ENCODE measurements at places on chromosomes 2 and 18. TPM values are rescaled to one million over a fixed set of nuclear protein-coding genes. Genes with fewer than 3 reads are reported as not detected.

- H3K27ac ChIP-seq, result no peak overlapping the region
- peaks cover 30% of the 10 kb centered on the region for H3K27me3 ChIP-seq
- no peak overlapping the region for H3K4me3 ChIP-seq
- no peaks in the 10 kb centered on the region for H3K4me1 ChIP-seq
- H3K36me3 ChIP-seq, result no peaks in the 10 kb centered on the region
Measured at GRCh38 chr2:96091141-96091710, 25.1 kb downstream of the ADRA2B start.

DNA sequence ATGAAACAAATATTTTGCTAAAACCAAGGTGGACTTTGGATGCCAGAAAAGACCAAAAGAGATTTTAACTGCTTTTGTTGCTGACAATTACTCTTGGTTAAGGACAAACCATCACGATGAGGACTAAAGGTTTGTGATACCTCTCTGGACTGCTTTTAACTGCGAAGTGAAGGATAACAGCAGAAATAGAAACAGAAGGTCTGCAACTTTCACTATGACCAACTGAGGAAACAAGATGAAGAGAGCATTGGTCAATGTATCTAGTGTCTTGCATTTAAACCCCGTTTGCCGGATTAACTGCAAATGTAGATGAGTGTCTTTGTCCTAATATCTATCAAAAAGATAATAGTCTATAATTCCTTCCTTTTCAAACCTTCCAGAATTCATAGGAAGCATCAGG lies 541.7 kb downstream of the ERBB4 start:
- no peak for DNase-seq
- H3K4me3 ChIP-seq, result no peak overlapping the region
- no peaks in the 10 kb centered on the region for H3K36me3 ChIP-seq
- no peaks in the 10 kb centered on the region for H3K4me1 ChIP-seq
- no peak overlapping the region for H3K27ac ChIP-seq
- no peaks in the 10 kb centered on the region for H3K27me3 ChIP-seq

DNA sequence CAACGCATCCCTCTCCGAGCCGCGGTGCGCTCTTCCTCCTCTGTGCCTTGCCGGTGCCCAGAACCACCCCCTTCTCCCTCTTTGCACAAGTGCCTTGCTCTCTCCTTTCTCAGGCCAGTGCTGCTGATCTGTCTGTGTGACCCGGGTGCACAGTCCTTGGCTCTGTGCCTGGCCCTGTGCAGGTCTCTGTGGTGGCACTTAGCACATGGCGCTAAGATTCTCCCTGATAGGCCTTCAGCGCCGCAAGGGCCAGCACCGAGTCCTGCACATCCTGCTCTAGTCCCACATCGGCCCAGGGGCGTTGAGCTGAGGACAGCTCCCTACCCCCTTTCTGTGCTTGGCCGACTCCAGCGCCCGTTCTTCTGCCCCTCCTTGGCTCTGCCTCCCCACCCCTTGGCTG lies 136.1 kb downstream of the NEDD4L start:
- H3K27ac ChIP-seq, result no peak overlapping the region
- H3K4me1 ChIP-seq, result peaks cover 24% of the 10 kb centered on the region
- no peak overlapping the region for H3K4me3 ChIP-seq
- no peak for DNase-seq

- no peak overlapping the region for H3K27ac ChIP-seq
- no peaks in the 10 kb centered on the region for H3K4me1 ChIP-seq
- peaks cover 18% of the 10 kb centered on the region for H3K36me3 ChIP-seq
- no peak overlapping the region for H3K4me3 ChIP-seq
- H3K27me3 ChIP-seq, result no peaks in the 10 kb centered on the region
Measured at GRCh38 chr2:69461404-69461803, 24.2 kb upstream of the NFU1 start.

DNA sequence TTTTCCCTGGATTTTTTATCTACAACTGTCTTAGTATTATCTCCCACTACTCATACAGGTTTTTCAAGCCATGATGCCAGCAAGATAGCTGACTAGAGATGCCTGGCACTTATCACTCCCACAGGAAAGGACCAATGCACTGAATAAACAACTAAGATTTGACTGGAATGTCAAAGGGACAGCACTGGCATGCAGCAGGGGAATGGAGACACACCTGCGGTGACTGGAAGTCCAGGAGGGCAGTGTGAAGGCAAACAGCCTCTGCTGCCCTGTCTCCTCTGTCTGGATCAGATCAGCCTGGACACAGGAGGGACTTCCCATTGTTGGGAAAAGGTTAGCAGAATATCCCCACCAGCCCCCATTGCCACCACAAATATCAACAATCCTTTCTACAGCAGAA lies 85.1 kb downstream of the TMEM237 start:
- no peaks in the 10 kb centered on the region for H3K27me3 ChIP-seq
- no peaks in the 10 kb centered on the region for H3K4me1 ChIP-seq
- H3K4me3 ChIP-seq, result no peak overlapping the region
- no peak overlapping the region for H3K27ac ChIP-seq
- H3K36me3 ChIP-seq, result no peaks in the 10 kb centered on the region

DNA sequence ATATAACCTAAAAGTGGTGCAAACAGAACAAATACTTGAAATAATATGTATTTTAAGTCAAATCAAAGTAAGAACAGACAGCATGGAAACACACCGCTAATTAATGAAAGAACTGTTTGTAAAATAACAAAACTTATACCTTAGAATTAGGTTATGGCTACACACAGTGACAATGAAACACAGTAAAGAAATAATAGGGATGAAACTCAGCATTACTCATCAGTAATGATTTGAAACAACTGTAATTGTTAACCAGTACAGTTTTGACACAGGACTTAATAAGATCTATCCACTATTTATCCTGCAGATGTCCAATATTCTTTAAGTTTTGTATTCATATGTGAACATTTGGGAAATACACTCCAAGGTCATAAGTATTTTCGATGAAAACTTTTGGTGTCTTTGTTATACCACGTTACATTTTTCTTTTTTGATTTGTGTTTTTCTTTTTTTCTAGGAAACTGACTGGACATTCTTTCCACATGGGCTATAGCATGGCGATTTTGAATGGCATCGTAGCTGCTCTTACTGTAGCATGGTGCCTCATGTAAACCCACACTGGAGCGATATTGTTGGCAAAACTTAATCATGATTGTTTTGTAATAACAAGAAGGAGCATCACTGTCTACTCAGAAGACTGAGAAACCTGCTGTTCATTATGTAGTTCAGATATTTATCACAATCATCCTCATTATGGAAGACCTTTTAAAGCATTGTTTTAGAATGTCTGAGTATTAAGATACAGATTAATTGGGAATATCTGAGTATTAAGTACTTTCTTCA lies 41.1 kb downstream of the ARL6IP6 start:
- H3K27ac ChIP-seq, result no peak overlapping the region
- no peak overlapping the region for H3K4me3 ChIP-seq
- peaks cover 6% of the 10 kb centered on the region for H3K36me3 ChIP-seq
- H3K4me1 ChIP-seq, result peaks cover 9% of the 10 kb centered on the region
- no peak for DNase-seq
- no peaks in the 10 kb centered on the region for H3K27me3 ChIP-seq

DNA sequence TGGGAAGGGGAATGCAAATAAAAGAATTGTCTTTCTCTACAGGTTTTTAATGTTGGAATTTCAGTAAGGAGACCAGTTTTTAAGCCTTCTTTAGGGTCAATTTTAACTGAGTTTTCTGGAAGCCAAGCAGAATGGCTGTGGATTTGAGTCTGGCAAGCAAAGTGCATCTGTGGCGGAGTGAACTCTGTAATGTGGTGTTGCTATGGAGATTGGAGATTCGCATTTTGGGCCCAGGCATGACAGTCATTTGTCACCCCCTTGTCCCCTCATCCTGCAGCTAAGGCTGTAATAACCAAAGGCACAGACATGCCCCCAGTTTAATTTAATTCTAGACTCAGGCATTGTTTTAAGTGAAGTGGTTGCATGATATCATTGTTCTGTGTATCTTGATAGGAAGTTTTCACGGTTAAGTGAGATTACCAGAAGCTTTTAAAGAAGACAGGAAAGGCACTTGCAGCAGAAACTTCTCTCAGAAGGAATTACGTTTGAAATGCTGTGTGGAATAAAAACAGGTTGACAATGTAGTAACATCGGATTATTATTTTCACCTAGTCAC lies 30.6 kb downstream of the ARMC9 start:
- peaks cover 13% of the 10 kb centered on the region for H3K4me1 ChIP-seq
- H3K36me3 ChIP-seq, result peaks cover 7% of the 10 kb centered on the region
- no peak overlapping the region for H3K4me3 ChIP-seq
- DNase-seq, result no peak

The MALL gene
- total RNA-seq, result 1.6 TPM

The TUBB8B gene
- total RNA-seq, result not detected

The APOB gene
- under 0.01 TPM for total RNA-seq

The SPATS2L gene
- total RNA-seq, result 145 TPM

The GALNT14 gene
- total RNA-seq, result not detected

The PSMA8 gene
- total RNA-seq, result not detected
